ENCODE measurements at places on chromosomes 6 and 20.

DNA sequence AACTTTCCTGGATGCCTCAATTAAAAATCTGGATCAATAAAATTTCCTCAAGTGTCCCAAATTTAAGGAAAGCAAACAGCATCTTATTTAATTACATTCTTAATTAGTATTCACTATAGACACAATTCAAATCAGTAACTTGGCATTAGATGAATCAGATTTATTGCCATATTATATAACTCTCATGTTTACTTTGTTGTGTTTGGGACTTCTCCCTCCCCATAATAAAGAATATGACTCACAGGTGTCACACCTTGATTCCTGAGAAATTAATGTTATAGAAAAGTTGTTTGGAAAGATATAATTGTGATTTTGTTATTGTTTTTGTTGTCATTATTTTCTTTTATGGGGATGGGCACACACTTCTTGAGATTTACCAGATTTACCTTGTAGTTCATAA, 18.4 kb downstream of the EYA4 start:
- no peak for DNase-seq

DNA sequence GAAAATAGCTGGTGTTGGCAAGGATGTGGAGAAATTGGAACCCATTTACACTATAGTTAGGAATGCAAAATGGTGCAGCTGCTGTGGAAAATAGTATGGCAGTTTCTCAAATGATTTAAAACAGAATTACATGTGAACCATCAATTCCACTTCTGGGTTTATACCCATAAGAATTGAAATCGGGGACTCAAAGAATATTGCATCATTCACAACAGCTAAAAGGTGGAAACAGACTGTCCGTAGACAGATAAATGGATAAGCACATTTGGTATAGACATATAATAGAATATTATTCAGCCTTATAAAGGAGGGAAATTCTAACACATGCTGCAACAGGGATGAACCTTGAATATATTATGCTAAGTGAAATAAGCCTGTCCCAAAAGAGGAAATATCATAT, 189.9 kb upstream of the RIN2 start:
- no peak for DNase-seq

DNA sequence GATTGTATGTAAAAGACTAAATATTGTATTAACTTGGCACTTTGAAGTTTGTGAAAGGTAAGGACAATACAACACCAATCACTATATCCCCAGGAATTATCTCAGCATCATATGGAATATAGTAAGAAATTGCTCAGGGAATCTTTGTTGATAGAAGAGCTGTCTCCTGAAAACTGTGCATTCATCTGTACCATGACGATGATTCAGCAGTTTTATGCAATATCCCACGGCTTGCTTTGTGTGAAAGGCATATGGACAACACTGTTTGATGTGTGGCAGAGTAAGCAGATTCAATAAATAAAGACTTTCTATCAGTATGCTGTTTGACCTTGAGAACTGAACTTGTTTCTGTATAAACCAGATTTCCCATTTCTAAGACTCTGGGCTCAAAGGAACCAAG, 147.5 kb upstream of the PLN start:
- DNase-seq, result no peak

GRCh38 chr6:93820465-93821082, 401.2 kb upstream of the EPHA7 start:
- DNase-seq, result no peak

DNA sequence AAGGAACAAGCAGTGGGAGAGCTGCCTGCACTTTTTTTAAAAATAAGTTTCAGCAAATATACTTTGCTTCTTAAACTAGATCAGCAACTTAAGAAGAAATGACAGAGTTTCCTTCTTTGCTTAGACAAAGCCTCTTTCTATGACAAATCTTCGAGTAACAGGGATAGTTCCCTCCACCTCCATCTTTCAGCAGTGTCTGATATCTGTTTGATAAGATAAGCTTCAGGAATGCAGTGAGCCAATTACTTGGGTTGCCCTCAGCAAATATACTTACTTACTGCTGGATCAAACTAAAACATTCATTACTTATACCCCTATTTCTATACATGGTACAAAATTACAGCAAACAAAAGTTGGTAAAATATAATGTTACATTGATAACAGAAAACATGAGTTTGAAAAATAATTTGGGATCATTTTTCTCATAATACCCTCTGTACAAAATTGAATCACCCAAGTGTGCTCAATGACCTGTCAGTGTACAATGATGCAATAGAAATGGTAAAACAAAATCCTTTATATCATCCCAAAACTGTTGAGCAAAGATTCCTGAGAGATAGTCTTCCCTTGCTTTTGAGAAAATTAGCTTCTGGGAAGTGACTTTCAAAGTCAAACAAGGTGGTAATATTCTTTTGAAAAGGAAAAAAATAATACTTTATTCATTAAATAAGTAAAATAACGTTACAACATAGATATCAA, 24.5 kb downstream of the FRK start:
- no peak for DNase-seq

DNA sequence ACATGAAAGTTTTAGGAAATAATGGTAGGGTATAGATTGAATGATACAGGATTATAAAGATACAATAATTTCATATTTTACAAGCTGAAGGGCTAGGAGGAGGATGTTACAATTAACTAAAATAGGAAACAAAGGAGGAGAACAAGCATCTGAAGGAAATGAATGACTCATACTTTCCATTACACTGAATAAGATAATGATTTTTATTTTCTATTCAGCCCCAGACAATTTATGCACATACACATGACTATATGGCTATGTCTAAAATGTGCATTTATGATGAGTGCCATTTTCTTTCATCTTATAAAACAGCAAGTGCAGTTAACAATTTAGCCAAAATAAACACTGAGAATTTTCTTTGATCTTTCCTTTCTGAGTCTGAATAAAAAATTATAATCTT, 994.6 kb upstream of the ADGRB3 start:
- DNase-seq, result no peak

DNA sequence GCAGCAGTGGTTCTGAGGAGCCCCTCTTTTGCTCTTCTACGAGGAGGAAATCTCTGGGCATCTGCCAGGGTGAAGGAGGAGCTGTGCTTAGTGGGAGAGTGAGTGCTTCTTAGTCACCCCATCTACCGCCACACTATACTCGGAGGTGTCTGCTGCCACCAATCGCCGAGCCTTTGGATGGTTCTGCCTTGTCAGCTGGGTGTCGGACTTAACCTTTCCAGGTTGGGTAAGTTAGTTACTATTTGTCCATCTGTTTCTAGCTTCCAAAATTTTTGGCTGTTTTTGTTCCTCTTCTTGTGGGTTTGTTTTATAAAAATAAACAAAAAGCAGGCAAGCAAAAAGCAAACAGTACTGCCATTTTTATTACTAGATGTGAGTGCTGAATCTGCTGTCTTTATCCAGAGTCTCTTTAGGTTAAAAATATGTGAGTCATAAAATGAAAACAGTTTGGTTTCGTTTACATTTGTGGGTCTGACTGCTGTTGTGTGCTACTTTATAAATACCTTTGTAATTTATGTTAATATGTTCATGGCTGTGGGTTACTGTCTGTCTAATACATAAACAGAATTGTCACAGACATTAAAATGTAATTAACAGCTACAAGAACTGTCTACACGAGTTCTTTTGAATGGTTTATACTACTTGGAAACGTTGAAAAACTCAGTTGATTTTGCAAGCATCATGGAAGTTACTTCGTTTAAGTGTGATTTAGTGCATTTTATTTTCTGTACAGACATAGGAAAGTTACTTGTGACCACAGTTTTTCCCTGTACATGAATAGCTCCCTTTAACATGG, 89.2 kb downstream of the ARID1B start:
- DNase-seq, result no peak

- peak; percentile 82 for DNase-seq
Observed at GRCh38 chr6:4155848-4156466, 20.6 kb upstream of the ECI2 start.

- no peak for DNase-seq
Observed at GRCh38 chr6:131808460-131809269, 845 bp downstream of the ENPP1 start.

DNA sequence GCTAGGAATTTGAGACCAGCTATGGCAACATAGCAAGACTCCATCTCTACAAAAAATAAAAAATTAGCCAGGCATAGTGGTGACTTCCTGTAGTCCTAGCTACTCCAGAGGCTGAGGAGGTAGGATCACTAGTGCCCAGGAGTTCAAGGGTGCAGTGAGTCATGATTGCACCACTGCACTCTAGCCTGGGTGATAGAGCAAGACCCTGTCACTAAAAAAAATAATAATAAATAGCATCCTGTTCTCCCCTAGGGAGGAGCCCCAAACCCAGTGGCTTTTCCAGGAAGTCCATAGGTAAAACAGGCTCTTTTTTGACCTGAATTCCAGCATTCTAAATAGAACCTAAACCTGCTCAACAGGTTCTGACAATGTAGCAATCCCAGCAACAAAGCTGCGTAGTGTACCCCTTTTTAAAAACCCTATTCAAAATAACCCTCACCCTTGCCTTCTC, 192.0 kb downstream of the ALDH8A1 start:
- DNase-seq, result no peak

- DNase-seq, result no peak
Observed at GRCh38 chr20:47296950-47297349, 59.5 kb downstream of the ZMYND8 start.

DNA sequence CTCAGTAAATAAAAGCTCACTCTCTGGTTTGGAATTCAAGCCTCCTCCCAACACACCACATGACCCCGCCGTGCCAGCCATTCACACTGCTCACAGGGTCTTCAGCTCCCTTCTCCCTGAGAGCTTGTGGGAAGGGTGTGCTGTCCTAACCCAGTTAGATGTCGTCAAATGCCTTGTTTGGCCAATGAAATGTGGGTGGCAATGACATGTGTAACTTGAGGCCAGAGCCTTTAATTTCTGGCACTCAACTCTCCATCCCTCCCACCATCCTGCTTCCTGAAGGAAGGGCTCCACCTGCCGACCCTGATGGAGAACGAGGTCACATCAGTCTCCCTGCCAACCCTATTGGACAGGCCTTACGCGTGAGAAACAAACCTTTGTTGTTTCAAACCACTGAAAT, 224.5 kb upstream of the AGPAT4 start:
- DNase-seq, result no peak

DNA sequence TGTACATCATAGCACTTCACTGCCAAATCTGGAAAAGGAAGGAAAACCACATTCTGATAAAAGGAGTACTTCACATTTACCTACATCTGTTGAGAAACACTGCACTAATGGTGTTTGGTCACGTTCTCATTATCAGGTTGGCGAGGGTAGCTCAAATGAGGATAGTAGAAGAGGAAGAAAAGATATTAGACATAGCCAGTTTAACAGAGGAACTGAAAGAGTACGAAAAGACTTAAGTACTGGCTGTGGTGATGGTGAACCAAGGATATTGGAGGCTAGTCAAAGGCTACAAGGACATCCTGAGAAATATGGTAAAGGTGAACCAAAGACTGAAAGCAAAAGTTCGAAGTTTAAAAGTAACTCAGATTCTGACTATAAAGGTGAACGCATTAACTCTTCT, 32.0 kb upstream of the GJA10 start:
- DNase-seq, result no peak

GRCh38 chr6:40042232-40042631, 108.0 kb upstream of the MOCS1 start:
- no peak for DNase-seq

DNA sequence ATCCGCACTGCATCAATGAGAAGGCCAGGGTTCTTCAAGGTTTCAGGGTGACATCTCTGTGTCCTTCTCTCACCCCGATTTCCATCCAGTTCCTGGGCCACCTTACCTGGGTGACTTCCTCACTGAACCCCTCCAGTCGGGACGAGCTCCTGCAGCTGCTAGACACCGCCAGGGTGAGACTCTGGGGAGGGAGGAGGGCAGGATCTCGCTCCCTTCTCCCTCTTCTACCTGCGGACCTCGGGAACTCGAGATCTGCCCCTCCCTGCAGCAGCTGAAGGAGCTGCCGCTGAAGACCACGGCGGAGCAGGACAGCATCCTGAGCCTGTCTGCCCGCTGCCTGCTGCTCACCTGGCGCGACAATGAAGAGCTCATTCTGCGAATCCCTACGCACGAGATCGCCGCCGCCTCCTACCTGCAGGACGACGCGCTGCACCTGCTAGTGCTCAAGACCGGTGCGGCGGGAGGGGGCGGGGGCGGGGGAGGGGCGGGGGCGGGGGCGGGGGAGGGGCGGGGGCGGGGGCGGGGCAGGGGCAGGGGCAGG, 7.5 kb downstream of the CCM2L start:
- DNase-seq, result peak; percentile 86

- no peak for DNase-seq
Observed at GRCh38 chr6:133683308-133683580, 205.7 kb upstream of the TCF21 start.

- DNase-seq, result no peak
Observed at GRCh38 chr6:75178757-75179156, 27.1 kb downstream of the COL12A1 start.

GRCh38 chr20:45792317-45793118, 764 bp downstream of the DNTTIP1 start:
- DNase-seq, result no peak

DNA sequence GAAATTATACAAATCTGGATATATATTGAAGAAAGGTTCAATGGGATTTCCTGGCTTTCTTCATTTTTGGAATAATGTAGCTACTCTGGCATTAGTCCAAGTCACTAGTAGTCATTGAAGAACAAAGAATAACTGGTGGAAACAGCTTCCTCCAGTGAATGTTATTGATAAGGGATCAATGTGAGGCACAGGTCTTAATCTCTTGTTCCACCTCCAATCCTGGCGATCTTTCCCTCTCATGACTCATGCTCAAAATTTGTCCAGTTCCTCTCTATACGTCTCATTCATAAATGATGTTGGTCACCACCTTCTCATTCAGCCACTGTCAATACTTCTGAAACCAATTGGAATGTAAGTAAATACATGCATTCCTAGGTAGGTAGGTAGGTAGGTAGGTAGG, 185.0 kb upstream of the BMP2 start:
- DNase-seq, result no peak

- no peak for DNase-seq
Observed at GRCh38 chr20:25285856-25286798, 38.2 kb downstream of the PYGB start.

DNA sequence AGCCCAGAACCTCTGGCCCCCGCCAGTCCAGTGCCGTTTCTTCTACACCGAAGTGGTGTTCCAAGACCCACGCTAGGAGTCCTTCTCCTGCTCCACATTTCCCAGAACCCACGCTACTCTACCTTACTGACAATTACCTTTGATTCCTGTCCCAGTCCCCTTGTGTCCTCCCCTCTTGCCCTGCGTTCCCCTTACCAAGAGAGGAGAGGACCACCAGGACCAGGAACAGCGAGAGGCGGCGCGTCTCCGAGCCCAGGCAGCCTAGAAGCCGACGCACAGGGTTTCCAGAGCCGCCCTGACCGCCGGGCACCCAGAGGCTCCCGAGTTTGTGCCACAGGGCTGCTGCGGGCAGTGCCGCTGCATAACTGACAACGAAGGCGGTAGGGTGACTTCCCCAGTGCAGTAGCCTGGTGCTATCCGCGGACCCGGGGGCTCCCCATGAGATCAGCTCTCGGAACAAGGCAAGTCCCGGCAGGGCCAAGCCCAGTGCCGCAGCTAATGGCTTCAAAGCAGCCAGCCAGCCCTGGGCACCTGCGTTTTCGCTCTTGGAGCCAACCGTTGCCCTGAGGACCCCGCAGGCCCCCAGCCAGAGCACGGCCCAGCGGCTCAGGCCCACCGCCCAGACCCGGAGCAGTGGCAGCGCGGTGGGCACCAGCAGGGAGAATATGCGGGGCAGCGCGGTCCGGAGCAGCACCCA, 512 bp downstream of the TAP1 start:
- peak; percentile 20 for DNase-seq
